ENCODE measurements at places on chromosomes 2 and 18. TPM values are rescaled to one million over a fixed set of nuclear protein-coding genes. Genes with fewer than 3 reads are reported as not detected.

Gene SCN9A
- 0.86 TPM for total RNA-seq

- no peak for DNase-seq
- no peaks in the 10 kb centered on the region for H3K36me3 ChIP-seq
- H3K27ac ChIP-seq: no peak overlapping the region
These were observed 192.8 kb downstream of the DNER start for GRCh38 chr2:229521576-229521975.

DNA sequence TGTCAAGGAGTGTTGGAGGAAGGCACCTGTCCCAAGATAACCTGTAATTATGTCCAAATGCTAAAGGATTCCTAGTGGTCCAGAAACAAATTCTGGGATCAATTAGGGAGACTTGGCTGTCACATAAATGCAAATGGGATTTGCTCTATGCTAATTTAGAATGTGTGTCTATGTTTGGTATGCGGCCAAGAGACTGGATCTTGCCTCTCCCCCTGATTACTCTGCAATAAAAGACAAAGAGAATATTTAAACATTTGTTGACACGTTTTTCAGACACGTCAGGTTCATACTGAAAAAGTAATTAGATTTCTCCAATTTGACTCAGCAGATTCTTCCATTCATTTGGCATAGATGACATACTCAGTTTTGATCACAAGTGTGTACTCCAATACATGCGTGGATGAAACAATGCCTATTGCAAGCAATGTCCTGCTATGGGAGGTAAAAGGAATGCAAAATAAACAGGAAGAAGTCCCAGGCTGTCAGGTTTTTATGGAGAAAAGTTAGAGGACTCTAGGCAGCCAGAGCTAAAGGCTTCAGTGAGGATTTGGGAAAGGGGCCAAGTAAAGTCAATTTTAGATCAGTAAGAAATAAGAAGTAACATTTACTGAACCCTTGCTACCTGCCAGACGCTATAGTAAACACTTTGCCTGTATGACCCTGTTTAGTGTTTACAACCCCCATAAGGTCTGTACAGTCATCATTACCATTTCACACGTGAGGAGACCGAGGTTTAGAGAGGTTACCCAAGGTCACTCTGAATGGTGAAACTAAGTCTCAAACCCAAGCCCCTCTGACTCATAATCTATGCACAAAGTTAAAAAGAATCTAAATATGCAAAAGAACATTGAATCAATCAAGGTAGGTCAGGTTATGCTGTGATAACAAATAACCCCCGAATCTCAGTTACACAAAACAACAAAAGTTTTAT, 7.8 kb downstream of the ANTXR1 start:
- H3K27me3 ChIP-seq: no peaks in the 10 kb centered on the region
- peaks cover 19% of the 10 kb centered on the region for H3K4me1 ChIP-seq
- peaks cover 4% of the 10 kb centered on the region for H3K36me3 ChIP-seq

DNA sequence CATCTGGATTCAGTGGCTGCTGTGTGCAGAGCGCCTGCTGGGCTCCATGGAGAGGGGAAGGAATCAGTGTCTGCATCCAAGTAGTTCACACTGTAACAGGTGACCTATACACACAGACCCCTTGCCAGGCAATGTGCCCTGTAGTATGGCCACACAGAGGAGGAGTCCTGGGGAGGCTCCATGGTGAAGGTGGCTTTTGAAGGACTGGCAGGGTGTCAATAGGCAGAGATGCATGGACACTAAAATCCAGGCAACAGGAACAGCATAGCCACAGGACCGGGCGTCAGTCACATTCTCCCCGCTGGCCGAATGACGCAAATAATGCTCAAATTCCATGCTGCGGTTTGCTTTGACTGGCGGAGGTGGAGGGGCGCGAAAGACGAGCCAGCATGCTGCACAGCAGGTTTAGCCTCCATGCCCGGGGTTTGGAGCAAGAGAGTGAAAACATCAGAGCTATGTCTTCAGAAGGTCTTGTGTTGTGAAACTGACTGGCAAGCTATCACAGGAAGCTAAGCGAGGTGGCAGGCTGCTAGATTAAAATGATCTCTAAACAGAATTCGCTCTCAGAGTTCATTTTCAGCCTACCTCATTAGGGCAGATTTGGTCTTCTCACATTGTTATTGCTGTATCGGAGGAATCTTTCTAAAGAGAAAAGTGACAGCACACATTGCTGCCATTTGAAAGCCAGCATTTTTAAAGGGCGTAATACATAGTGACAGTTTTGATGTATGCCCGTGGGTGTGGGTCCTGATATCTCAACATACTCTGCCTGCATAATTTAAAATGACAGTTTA, 1.2 kb upstream of the CHMP1B start:
- H3K4me1 ChIP-seq: peaks cover 30% of the 10 kb centered on the region
- peak overlapping the region; percentile 99 for H3K4me3 ChIP-seq
- no peak for DNase-seq
- H3K27me3 ChIP-seq: no peaks in the 10 kb centered on the region
- H3K27ac ChIP-seq: peak overlapping the region; percentile 70
- no peaks in the 10 kb centered on the region for H3K36me3 ChIP-seq

DNA sequence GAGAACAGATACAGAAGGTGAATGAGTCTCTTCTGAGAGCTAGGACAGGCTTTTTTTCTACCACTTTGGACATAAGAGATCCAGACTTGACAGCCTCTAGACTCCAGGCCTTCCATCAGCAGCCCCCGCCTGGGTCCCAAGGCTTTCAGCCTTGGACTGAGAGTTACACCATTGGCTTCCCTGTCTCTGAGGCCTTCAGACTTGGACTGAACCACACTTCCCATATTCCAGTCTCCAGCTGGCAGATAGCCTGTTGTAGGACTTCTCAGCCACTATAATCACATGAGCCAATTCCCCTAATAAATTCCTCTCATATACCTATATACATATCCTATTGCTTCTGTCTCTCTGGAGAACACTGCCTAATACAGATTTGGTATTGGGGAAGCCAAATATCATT, 128.2 kb downstream of the MCFD2 start:
- H3K36me3 ChIP-seq: peaks cover 3% of the 10 kb centered on the region
- no peak overlapping the region for H3K27ac ChIP-seq
- no peak for DNase-seq
- peaks cover 2% of the 10 kb centered on the region for H3K4me1 ChIP-seq
- no peak overlapping the region for H3K4me3 ChIP-seq

DNA sequence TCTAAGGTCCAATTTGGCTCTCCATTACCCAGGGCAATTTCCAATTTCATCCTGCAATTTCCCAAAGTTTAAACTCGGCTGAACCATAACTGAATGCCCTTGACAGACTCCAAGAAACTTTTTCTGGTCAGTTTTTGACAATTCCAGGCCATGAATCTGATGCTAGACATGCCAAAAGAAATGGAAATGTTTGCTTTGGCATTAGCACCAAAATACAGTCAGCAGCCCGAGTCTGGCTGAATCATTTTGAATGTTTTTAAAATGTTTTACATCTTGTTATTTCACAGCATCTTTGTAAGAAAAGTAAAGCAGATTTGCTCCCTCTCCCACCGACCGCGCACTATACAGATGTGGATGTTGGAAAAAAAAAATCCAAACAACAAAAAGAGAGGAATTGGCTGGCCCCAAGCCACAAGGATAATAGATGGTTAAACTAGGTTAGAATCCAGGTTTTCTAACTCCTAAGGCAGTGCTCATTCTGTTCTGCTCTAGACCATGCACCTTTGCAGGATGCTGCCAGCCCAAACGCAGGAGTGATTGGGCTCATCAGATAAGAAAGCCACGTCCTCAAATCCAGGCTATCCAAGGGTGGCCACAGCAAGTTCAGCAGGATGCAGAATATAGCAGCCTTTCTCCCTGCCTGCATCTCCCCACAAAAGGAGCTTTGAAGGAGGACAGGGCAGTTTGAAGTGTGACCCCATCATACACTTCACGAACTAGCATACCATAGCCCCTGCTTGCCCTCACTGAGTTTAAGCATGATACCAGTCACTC, 167.5 kb downstream of the ALK start:
- no peaks in the 10 kb centered on the region for H3K27me3 ChIP-seq
- H3K4me1 ChIP-seq: peaks cover 6% of the 10 kb centered on the region
- no peak overlapping the region for H3K4me3 ChIP-seq
- no peak for DNase-seq
- no peaks in the 10 kb centered on the region for H3K36me3 ChIP-seq

DNA sequence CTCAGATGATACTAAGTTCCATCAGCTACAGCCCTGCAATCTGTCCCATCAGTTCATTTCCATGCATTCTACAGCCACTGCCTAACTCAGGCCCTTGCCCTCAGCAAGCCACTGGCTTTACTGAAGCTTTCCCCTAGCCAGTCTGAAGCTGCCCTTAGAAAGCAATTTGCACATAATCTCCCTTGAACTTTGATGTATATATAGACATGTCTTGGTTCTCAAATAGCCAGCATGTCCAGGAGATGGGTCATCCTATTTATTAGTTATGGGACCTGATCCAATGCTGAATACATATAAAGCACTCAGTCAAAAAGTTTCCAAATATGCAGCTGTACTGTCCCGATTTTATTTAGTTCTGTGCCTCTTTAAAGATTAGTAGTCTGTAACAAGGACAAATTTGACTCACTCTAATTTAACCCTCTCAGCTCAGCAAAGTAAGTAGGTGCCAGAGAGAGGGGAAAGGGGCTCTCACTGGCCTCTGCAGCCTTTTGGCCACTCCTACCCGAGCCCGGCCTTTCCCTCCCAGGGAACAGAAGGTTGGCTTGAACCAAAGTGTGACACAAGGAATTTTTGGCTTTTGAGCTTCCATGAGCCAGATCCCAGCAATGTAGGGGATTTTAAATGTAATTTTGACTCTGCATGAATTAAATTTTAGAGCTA, 70.7 kb downstream of the CCDC93 start:
- no peak overlapping the region for H3K4me3 ChIP-seq
- DNase-seq: no peak
- H3K4me1 ChIP-seq: no peaks in the 10 kb centered on the region
- H3K27me3 ChIP-seq: no peaks in the 10 kb centered on the region
- H3K27ac ChIP-seq: no peak overlapping the region

- H3K27ac ChIP-seq: no peak overlapping the region
- H3K27me3 ChIP-seq: no peaks in the 10 kb centered on the region
- H3K4me1 ChIP-seq: peaks cover 7% of the 10 kb centered on the region
- H3K4me3 ChIP-seq: no peak overlapping the region
These were observed 25.9 kb downstream of the KCMF1 start for GRCh38 chr2:84996909-84997308.

DNA sequence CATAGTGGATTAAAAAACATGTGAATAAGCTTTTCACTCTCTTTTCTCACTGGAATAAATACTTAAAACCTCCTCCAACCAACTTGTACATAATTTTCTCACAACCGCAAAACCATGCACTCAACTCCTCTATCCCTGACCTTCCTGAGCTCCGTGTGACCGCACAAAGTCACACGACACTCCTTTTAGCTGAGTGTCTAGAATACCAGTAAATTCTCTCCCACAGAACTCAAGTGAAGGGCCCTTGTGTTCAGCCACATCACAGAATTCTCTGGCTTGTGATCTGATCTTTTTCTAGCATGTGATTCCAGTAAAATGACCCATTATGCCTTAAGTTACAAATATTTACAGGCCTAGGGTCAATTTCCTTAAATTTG, 91.2 kb upstream of the ARL4C start:
- no peak overlapping the region for H3K4me3 ChIP-seq
- no peaks in the 10 kb centered on the region for H3K36me3 ChIP-seq
- no peak for DNase-seq
- no peaks in the 10 kb centered on the region for H3K27me3 ChIP-seq
- H3K4me1 ChIP-seq: peaks cover 37% of the 10 kb centered on the region

Data from neural crest cell (in vitro differentiated cells).